ENCODE measurements at places on chromosomes 6 and 20.

DNA sequence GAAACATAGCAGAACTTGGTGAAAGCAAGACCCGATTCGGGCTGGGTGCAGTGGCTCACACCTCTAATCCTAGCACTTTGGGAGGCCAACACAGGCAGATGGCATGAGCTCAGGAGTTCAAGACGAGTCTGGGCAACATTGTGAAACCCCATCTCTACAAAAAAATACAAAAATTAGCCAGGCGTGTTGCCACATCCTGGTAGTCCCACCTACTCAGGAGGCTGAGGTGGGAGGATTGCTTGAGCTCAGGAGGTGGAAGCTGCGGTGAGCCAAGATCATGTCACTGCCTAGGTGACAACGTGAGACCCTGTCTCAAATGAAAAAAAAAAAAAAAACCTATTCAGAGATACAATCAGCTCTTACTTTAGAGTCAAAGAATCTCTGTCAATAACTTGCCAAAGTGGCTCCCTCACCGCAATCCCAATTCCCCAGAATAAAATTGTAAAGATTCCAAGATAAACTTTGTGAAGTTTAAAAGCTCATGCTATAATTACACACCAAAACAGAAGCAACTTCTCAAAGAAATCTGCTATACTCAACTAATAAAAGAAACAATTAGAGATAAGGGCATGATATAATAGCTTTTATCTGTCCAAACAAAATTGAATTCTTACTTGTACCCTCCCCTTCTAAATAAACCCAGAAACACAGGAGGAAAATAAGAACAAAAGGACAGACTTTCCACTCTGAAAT, 33.6 kb downstream of the CDK19 start:
- no peak for DNase-seq

- peak; percentile 84 for DNase-seq
These were observed 104.9 kb downstream of the GJA10 start for GRCh38 chr6:89999154-89999553.

DNA sequence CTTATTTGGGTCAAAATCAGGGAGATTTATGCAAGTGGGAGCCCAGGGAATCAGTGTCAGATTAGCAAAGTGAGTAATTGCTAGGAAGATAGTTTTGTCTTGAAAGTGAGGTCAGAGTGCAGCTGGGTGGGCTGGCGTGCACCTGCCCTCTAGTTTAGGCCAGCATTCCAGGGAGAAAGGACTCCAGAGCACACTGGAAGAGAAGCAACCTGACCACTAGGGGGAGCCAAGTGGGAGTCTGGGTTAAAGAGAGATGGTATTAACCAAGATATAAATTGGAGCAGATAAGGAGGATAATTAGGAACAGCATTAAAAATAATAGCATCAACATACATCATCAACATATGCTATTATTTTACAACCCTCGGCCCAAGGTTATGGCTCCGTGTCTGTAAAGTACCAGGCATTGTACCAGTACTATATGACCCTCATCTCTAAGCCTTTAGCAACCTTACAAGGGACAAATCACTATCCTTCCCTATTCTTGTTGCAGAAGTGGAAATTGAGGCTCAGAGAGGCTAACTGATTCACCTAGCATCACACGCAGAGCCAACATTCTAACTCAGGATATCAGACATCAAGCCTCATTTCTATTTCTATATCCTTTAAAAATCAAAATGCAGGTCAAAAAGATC, 57.8 kb downstream of the SLC2A10 start:
- no peak for DNase-seq

- no peak for DNase-seq
These were observed 84.6 kb downstream of the MAFB start for GRCh38 chr20:40604416-40604815.

DNA sequence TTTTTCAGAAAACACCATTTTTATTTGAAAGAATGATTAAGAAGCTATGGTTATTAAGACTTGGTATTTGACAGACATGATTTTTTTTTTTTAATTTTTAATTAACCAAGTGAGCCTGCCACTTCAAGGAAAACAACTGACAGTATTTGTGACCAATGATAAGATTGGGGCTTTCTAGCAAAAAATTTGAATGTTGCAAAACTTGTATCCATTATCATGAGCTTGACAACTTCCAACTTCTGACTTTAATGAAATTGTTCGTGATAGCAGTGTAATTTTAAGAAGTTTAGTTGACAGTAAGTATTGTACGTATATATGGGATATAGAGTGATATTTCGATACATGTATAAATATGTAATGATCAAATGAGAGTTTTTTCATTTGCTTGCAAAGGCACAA, 21.6 kb upstream of the POM121L2 start:
- DNase-seq = no peak

- DNase-seq = no peak
These were observed 138.2 kb downstream of the TENT5A start for GRCh38 chr6:81614292-81614691.

DNA sequence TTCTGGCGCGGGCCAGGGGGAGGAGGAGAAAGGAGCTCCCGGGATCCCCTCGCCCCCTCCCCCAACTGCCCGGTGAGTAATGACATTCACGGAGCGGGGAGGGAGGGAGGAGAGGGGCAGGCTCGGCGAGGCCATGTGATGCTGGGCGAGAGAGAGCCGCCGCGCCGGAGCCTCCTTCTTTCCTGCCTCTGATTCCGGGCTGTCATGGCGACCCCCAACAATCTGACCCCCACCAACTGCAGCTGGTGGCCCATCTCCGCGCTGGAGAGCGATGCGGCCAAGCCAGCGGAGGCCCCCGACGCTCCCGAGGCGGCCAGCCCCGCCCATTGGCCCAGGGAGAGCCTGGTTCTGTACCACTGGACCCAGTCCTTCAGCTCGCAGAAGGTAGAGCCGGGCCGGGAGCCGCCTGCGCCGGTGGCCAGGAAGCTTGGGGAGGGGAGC, at the start of gene GDAP1L1:
Gene GDAP1L1, plus strand, starts transcription at position 178 of the 441 bp plus-strand sequence. Its CDS starts 27 bp downstream, at position 205.
- DNase-seq = no peak

- no peak for DNase-seq
These were observed 237.8 kb downstream of the UST start for GRCh38 chr6:148984531-148985056.

DNA sequence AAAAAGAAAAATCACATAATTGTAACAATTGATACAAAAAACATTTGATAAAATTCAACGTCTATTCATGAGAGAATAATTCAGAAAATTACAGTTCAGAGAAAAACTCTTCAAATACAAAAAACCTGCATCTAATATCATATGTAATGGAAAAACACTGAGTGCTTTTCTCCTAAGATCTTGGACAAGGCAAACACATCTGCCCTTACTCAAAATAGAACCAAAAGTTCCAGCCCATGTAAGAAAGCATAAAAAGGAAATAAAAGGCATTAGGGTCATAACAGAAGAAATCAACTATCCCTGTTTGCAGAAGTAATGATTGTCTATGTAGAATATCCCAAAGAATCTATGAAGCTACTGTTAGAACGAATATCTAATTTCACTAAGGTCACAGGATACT, 721.4 kb downstream of the RFPL4B start:
- no peak for DNase-seq

GRCh38 chr6:90298459-90299053, 1.9 kb upstream of the BACH2 start:
- DNase-seq = no peak

- no peak for DNase-seq
These were observed 233.4 kb downstream of the NFATC2 start for GRCh38 chr20:51309128-51309527.

DNA sequence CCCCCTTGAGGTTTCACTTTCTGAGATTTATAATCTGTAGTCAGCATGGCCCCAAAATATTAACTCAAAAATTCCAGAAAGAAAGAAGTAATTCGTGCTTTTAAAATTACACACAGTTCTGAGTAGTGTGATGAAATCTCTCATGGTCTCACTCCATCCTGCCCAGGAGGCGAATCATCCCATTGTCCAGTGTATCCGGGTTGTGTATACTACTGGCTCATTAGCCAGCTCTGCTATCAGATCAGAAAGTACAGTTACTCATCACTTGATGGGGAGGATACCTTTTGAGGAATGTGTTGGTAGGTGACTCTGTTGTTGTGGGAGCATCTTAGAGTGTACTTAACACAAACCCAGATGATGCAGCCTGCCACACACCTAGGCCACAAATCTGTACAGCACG, 65.2 kb downstream of the CDC5L start:
- peak; percentile 63 for DNase-seq

DNA sequence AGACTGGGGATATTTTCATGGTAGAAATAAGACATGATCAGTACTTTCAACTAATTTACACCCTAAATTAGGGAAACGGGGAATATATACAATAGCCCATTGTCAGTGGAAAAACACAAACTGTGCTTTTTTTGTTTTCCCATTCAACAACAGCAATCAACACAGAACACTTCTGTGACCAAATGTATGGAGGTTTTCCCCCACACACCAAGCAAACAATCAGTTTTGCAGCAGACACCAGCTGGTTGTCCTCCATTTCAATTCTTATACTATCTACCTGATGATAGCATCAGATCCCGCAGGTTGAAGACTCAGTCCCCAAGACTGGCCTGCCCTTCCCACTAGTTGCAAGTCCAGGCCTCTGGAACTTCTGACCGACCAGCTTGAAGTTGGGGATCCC, 4.5 kb downstream of the HINT3 start:
- no peak for DNase-seq

- DNase-seq = no peak
These were observed 35.5 kb upstream of the ZFAND3 start for GRCh38 chr6:37783856-37784584.

- DNase-seq = peak; percentile 83
These were observed 8.8 kb upstream of the HMGA1 start for GRCh38 chr6:34227761-34228421.

- DNase-seq = no peak
These were observed 25.4 kb upstream of the HLA-E start for GRCh38 chr6:30463651-30464618.

DNA sequence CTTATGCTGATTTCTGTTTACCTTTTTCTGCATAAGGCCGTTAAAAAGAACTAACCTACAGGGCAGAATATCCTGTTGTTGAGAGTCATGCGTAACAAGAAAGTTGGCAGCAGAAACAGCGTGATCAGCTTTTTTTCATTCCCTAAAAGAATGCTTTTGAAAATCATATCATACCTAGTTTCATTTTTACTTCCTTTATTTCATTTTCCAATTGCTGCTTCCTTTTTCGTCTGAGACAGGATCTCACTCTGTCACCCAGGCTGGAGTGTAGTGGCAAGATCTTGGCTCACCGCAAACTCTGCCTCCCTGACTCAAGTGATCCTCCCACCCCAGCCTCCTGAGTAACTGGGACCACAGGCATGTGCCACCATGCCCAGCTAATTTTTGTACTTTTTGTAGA, 4.1 kb downstream of the CALHM6 start:
- no peak for DNase-seq

DNA sequence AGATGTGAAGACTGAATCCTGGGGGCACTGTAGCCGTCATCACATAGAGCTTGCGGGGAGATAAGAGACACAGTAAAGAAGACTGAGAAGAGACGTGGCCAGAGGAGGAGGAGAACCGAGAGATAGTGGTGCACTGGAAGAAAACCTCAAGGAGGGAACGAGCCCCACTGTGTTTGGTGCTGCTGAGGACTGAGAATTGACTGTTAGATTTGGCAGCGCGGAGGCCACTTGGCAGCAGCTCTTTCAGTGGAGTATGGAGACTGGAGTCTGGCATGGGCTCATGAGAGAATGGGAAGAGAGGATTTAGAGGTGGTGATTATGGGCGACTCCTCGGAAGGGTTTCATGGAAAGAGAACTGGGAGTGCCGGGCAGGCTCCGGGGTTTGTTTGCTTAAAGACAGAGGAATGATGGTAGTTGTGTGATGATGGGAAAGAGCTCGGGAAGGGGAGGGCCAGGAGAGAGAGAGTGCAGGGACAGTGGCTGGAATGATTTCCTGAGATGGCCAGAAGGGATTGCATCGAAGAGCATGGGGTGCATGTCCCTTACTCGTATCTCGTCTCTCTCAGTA, 18.0 kb downstream of the CDYL start:
- DNase-seq = no peak

DNA sequence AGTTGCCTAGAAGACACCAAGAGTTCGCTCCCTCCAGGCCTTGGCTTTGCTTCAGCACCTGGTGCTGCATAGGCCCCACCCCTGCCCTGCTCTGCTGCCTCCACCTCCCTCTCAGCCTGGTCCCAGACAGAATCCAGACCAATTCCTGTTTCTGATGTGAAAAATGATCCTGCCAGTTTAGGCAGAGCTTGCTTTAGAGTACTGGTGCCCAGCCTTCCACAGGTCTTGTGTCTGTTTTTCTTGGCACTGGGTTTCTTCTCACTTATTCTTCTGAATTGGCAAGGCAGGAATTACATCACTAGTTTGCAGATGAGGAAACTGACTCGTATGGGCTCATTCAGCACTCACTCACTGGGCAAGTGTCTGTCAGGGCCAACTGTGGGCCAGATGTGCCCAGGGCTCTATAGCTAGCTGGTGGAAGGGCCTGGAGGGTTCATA, 53.0 kb downstream of the HLA-A start:
- DNase-seq = peak; percentile 51

- no peak for DNase-seq
These were observed 126.5 kb downstream of the AFG1L start for GRCh38 chr6:108421366-108421765.

DNA sequence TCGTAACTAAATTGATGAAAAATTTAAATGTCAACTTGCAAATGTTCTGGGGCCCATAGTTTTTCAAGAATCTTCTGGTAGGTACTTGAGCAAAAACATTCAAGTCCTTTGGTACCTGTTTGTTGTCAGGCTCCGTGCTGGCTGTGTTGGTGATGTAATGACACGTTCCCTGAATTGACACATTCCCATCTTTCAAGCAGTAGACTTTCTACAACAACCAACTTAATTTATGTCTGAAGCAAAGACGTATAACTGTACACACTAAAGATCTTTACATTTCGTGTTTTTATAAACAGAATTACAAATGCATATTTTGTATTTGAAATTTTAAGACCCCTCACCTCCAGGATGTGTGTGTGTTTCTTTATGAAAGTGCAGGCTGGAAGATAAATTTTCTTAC, 49.5 kb downstream of the NCOA3 start:
- no peak for DNase-seq

- DNase-seq = no peak
These were observed 8.0 kb upstream of the TMEM30A start for GRCh38 chr6:75292555-75292954.

GRCh38 chr20:40280616-40281015, 408.4 kb downstream of the MAFB start:
- no peak for DNase-seq

DNA sequence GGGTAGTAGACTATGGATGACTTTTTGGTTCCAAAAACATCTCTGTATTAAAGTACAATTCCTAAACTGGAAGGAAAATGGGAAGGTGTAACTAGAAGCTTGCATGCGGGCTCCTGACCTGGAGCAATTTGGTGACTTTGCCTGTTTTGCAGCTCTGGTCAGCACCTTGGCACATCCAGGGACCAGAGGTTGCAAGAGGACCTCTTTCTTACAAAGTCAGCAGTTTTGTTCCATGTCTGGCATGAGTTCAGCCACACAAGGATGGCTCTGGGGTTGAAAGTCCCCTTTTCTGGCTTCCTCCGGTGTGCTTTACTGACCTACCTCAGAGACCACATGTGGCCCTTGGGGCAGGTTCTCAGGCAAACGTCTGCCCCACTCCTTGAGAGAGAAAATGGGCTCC, 22.7 kb upstream of the CD93 start:
- DNase-seq = no peak

- no peak for DNase-seq
These were observed 78.0 kb upstream of the NHSL1 start for GRCh38 chr6:138577151-138577915.

- DNase-seq = no peak
These were observed 287.6 kb downstream of the PHF3 start for GRCh38 chr6:63923139-63923739.
